ENCODE measurements at places on chromosomes 5 and 9.

GRCh38 chr9:126069400-126069955 is 257.2 kb upstream of the MVB12B start:
- no peak for DNase-seq

- DNase-seq = no peak
Observed at GRCh38 chr9:95796029-95796428, 79.5 kb upstream of the ERCC6L2 start.

DNA sequence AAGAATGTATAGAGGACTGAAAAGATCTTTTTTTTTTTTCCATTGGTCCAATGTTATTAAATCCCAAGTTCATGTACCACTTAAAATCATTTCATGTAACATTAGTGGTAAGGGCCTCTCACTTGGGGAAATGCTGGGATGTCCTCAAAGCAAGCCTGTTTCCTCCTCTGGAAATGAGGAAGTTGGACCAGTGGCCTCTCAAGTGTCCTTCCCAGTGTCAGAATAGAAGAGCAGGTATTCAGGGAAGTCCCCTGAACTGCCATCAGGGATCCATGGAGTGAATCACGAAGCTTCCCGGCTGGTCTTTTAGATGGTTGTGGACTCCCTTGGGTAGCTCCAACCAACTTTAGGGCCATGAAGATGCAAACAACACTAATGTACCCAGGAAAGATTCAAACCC is 55.2 kb upstream of the AFAP1L1 start:
- no peak for DNase-seq

- no peak for DNase-seq
Observed at GRCh38 chr5:16612007-16612406, 4.8 kb downstream of the RETREG1 start.

GRCh38 chr5:103356350-103357091 is 98.0 kb downstream of the MACIR start:
- DNase-seq = no peak

- DNase-seq = no peak
Observed at GRCh38 chr5:168469816-168470215, 16.5 kb upstream of the RARS1 start.

DNA sequence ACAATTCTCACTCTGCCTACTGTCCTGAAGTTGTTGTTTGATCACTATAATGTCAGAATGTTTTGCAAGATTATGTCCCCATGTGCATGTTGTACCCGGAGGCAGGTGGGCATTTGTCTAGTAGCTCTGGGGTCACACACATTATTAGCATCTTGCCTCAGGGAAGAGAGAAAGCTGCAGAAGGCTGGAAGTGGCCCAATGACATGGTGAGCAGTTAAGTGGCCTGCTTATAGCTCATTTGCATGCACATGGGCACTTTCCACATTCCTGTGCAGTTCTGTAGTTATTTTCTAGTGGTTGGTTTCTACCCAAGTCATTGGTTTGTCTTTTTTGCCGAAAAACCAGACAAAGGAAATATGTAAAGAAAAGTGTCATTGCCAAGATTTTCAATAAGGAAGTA is 80.9 kb downstream of the MAP1B start:
- no peak for DNase-seq

DNA sequence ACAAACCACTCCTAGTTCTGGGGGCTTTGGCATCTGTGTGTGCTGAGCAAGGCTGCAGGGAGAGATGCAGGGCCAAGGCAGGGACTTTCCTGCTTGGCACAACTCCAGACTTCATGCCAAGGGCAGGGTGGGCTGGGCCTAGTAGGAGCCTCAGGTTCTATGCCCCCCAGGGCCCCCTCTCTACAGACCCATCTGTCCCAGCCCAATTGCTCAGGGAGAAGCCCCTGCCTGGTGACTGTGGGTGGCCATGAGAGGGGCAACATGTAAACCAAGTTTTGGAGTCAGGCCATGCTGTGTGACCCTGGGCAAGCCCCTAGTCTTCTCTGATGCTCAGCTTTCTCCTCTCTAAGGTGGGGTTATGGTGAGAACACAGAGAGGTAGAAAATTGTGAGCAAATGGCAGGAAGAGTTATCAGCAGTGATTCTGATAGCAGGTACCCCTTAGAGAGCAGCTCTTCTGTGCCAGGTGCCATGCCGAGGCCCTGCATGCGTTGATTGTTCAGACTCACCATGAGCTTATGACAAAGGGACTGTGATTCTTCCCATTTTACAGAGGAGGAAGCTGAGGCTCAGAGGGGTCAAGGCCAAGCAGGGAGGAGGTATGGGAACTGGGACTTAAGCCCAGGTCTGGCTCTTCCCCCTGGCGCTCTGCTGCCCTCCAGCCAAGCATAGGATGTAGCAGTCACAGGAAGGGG is 5.2 kb downstream of the OLFML2A start:
- no peak for DNase-seq

- DNase-seq = no peak
Observed at GRCh38 chr9:90432951-90433350, 209.7 kb downstream of the DIRAS2 start.

GRCh38 chr5:150311015-150311692 is 8.4 kb upstream of the ARSI start:
- DNase-seq = no peak
